ENCODE measurements at places on chromosomes 2 and 18.

- no peak for DNase-seq
Observed at GRCh38 chr2:74436848-74437695, 4.7 kb downstream of the RTKN start.

DNA sequence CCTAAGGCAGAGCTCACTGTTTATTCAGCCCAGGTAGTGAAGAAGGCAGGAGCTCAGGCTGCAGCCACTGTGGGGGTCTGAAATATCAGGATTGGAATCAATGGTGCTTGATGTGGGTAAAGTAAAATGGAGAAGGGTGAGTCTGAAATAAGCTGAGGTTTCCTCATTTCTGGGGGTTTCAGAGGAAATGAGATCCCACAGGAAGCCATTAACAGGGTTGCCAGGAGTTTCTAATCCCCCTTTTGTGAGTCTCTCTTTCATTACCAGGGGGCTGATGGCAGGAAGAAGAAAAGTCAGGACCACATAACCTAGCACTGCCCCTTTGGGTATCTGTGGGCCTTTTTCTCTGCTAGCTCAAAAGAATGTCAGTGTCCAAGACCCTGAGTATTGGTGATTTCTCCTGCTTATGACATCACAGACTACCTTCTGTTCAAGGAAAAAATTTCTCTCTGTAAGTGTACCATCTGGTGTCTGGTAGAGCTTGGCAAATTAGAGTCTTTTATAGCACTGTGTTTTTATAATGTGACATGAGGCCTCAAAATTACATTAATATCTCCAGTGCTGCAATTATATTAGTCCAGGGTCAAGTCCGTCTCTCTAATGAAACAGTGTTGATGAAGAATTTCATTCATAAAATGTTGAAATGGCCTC lies 56.0 kb downstream of the LBH start:
- no peak for DNase-seq

DNA sequence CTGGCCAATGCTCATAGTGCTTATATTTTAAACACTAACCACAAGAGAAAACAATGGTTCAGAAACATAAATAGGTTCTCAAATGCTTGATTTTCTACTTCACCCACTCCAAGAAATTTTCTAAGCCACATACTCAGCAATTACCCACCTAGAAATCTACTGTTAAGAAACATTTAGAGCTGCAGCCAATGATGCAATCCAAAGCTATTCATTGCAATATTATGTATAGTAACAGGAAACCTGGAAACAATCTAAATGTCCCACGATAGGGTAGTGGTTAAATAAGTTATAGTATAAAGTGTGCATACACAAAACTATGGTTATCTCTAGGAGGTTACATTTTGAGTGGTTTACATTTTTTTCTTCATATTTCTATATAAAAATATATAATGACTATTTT lies 5.7 kb downstream of the FAM237A start:
- no peak for DNase-seq

DNA sequence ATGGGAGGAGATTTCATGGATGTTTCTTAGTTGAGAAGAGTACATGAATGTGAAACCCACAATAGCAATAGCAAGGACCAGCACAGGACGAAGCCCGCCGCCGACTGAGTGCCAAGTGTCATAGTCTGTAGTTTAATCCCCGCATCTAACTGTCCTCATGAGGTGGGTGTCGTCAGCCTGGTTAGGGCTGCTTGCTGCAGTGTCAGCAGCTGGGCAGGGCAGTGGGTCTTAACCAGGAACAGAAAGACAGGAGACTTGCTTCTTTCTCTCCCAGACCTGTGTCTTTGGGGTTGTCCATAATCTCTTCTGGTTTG lies 146.6 kb downstream of the VAPA start:
- no peak for DNase-seq

DNA sequence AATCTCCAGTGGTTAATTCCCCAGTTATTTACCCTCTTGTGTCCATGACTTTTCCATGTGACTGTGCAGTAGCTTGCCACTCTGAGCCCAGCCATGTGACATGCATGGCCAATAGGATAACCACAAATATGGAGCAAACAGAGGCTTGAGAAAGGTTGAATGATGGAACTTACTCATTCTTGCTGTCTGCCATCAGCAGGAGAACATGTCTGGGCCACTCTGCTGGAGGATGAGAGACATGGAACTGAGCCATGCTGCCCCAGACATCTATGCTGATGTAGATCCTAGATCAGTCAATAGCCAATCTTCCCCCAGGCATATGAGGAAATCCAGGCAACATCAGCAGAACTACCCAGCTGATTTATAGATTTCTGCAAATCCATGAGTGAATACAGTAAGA lies 992.3 kb upstream of the FANCL start:
- DNase-seq = no peak

DNA sequence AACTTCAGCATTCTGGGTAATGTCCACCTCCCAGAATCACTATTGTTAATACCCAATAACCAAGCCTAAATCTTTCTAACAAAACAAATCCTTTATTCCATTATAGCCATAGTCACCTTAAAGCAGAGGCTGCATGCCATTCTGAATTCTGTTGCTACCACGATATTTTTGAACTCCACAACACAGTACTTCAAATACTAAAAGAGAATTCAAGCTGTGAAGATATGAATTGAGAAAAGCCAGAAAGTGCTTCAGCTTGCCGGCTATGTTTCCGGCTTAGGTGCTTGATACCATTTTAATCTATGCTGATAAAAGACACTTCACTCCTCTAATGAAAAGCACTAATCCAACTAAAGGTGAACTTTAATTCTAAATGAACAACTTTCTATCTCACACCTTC lies 41.3 kb downstream of the GAREM1 start:
- no peak for DNase-seq

DNA sequence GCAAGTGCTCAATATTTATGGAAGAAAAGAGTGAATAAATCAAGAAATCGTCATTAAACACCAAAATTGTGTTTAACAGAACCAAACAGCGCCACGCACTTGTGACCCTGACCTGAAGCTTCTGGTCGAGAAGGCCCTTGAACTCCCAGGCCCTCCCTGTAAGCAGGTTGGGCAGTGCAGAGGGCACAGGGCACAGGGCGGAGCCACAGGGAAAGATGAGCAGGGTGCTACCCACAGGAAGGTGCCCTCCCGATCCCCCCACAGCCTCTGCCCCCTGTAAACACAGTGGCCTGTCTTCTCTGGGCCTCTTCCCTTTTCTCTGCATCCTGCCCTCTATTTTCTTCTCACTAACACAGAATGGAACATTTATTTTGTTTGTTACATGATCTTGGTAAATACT lies 16.9 kb upstream of the TUBB6 start:
- DNase-seq = no peak

- DNase-seq = no peak
Observed at GRCh38 chr2:162308747-162309503, 9.6 kb downstream of the IFIH1 start.

- no peak for DNase-seq
Observed at GRCh38 chr2:168717790-168718502, 84.5 kb upstream of the NOSTRIN start.

DNA sequence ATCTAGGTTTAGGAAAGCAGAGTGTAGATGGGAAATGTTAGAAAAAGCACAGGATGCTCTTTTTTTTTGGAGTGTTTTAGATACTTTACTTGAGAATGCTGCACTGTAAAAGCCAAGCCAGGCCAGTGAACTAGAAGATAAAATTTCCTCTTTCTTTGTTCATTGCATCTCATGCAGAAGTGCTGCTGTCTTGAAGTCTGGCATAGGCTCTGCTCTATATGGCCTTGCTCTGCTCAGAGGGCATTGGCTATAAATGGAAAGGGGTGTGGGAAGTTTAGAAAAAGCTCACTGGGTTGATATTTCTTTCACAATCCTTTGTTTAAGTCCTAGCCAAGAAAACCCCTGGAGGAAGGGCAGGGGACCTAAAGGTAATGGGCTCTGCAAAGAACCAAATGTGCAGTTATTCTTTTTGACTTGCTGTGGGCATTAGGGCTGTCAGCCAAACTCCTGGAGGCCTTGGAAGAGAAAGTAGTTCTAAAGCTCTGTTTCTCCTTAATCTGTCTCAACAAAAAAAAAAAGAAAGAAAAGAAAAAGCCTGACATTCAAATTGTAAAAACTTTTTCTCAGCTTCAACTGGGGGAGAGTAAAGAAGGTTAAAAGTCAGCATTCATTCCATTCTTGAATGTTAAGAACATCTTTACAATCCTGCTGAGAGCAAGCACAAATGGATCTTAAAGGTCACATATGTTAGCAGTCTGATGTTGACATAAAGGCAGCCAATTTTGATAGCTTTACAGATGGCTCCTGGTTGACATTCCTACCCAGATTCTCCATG lies 338.3 kb downstream of the GULP1 start:
- no peak for DNase-seq

Data from CD4-positive, alpha-beta T cell (primary cell).